ENCODE measurements at places on chromosomes 16 and 17.

DNA sequence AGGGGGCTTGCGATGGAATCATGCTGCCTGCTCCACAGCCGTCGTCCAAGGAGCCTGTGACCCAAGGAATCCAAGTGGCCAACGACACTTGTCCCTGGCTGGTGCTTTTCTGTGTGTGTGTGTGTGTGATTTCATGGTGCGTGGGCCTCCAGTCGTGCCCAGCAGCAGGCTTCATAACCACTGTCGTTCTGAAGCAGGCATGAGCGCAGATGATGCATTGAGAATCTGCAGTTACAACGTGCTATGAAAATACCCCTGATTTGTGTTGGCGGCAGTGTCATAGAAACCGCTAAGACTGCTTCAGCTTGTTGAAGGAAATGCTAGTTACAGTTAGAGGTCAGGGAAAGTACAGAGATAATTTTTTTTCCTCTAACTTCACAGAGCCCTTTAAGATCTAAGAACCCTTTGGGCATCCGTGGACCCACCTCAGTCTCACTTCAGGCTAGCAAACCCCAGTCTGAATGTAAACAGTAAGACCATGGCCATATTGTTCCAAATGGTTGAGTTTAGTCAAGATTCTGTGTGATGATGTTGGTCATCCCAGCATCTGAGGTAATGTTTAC is 15.6 kb downstream of the C16orf90 start:
- no peak for DNase-seq

DNA sequence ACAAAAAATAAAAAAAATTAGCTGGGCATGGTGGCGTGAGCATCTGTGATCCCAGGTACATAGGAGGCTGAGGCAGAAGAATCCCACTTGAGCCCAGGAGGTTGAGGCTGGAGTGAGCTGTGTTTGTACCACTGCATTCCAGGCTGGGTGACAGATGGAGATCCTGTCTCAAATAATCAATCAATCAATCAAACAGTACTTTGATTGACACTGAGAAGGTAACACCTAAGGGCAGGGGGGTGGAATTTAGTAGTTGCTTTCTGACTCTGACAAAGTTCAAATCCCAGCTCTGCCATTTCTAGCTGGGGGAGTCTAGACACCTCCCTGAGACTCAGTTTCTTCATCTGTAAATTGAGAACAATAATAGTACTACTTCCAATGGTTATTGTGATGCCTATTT is 12.0 kb downstream of the SSH2 start:
- DNase-seq, result no peak

DNA sequence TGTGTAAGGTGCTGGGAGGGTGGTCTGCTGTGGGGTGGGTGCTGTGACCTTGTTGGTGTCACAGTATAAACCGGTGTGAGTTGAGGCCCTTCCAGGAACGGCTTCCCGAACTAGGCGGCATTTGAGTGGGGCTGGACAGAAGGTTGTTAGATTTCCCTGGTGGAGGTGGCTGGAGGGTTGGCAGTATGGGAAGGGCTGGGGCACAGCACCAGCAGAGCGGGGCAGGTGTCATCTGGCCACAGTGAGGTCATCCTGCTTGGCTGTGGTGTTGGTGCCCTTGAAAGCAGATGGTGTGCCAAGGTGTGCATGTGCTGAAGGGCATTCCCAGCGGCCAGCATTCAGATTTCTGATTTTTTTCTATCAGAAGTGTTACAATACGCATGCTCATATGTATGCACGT is 28.1 kb downstream of the BANP start:
- no peak for DNase-seq

DNA sequence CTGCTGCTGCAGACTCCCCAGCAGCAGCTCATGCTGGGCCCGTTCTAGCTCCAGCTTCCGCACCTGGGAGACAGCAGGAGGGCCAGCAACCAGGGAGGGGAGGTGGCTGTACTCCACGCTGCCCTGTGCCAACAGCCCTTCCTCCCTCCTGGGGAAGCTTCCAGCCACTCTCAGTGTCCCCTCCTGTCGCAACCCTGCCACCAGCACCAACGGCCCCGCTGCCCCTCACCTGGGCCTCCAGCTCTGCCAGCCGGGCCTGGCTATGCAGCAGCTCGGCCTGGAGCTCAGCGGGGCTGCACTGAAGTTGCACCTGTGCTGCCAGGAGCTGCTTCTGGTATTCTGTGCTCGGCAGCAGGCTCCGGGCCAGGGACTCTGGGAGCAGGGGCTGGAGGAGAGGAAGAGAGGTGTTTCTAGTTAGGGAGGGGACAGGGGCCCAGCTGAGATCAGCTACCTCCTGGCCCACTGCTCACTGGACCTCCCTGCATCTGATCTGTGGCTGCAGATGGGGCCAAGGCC is 15.4 kb upstream of the MRPL38 start:
- DNase-seq, result no peak

GRCh38 chr17:18314059-18314730 is 599 bp downstream of the TOP3A start:
- DNase-seq, result no peak

- no peak for DNase-seq
These were observed 79.7 kb downstream of the PLD6 start for GRCh38 chr17:17126131-17127110.

DNA sequence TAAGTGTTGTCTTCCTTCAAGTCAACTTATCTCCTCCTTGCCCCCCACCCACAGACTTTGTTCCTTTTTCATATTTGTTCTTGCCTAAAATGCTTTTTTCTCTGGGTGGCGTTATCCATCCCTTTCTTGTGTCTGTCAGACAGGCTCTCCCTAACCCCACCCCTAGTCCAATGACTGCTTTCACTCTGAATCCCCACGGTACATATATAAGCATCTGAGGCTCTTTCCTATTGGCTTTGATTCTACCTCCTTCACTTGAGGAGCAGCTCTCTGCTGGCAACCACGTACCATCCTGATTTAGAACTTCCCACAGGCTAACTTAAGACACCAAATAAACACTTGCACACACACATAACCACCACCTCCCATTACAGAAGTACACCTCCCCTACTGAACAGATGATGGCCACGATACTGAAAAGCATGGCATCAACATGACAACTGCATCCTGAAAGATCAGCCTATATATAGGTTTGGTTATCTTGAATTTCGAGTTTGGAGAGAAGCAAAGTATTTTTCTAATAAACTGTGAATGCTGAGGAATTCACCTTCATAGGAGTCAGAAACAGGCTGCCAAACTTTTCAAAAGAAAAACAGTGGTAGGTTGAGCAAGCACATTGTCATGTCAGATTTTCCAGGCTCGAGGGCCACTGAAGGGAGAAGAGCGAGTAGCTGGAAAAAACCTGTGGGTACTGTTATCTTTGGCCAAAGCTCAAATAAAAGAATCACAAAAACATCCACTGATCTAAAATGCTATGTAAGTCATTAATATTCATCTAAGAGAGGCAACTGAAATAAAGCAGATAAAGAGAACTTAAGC is 24.3 kb downstream of the STAT3 start:
- peak; percentile 85 for DNase-seq

- no peak for DNase-seq
These were observed 11.8 kb downstream of the STXBP4 start for GRCh38 chr17:54980375-54980774.

GRCh38 chr16:924806-925205 is 46.0 kb downstream of the LMF1 start:
- DNase-seq, result no peak

DNA sequence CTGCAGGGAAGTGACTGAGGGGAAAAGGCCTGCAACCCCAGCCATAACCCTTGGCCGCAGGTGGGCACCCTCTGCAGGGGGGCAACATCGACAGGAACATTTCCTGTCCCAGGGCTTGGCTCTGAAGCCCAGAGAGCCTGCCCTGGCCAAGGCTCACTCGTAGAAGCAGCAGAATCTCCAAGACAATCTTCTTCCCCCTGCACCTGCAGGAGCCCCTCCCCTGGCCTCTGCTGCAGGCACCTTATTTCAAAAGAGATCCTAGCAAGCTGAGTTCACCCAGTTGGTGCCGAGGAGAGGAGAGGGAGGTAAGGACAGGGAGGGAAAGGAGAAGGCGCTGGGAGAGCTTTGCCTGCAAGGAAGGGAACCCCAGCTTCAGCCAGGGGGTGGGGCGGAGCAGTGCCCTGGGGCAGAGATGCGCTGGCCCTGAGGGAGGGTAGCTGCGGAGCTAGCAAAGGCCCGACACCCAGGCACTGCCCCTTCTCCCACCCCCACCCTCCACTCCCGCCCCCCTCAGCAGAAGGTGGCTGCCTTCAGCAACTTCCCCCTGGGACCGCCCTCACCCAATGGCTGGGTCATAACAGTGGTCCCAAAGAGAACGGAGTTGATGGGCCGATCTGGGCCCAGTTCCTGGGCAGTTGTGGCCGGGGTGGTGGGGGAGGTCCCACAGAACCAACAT is 104.3 kb upstream of the TNRC6C start:
- no peak for DNase-seq

DNA sequence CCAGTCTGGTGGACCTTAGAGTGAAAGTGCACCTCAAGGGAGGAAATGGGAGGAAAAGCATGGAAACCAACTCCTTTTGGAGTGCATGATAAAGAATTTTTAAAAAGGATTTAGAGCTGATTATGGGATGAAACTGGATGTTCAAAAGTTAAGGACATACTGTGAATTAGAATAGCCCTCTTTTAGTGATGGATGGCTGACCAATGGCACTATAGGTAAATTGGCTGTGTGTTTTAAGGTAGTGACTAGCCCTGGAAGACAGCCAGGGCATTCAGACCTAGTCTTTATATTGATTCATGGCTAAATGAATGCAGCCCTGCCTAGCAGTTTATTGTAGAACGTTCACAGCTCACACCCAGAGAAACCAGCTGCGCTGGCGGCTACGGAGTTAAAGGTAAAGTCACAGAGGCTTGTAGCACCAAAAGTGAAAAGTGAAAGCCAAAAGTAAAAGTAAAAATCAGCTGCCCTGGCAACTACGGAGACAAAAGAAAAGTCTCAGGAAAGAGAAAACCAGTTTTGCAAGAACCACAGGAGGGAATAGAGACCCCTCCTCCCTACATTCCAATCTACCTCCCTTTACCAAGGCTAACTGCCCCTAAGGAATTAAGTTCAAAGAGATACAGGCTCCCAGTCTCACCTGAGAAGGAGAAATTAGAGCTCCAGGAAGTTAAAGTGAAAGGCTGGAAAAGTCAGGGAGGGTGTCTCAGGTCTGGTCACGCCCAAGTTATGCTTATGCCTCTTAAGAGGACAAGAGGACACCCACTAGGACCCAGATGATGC is 21.8 kb downstream of the ACSM1 start:
- DNase-seq, result peak; percentile 53

- no peak for DNase-seq
These were observed 6.8 kb downstream of the UBALD2 start for GRCh38 chr17:76271669-76272540.

- no peak for DNase-seq
These were observed 39.0 kb downstream of the PRKCB start for GRCh38 chr16:23874613-23875294.

GRCh38 chr16:68488554-68488953 is 40.2 kb upstream of the SMPD3 start:
- no peak for DNase-seq

GRCh38 chr17:19278729-19279128 is 41.6 kb downstream of the EPN2 start:
- DNase-seq, result no peak

GRCh38 chr17:7445619-7445968 is 733 bp downstream of the CHRNB1 start:
- DNase-seq, result no peak

DNA sequence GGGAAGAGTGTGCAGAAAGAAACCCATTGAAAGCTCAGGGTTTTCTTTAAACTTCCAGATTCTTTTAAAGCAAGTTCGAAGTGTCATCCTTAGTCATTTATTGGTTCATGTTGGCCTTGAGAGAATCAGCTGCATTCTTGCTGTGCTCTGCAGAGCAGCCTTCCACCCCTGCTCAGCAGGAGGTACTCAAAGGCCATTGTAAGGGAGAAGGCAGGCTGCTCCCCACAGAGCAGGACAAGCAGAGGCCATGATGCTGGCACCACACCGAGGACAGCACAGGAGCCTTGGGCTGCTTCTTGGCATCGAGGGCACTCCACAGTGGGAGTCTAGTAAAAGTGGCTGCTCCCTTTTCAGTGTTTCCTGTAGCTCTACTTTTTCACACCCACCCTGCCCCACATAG is 29.6 kb downstream of the NMT1 start:
- no peak for DNase-seq

DNA sequence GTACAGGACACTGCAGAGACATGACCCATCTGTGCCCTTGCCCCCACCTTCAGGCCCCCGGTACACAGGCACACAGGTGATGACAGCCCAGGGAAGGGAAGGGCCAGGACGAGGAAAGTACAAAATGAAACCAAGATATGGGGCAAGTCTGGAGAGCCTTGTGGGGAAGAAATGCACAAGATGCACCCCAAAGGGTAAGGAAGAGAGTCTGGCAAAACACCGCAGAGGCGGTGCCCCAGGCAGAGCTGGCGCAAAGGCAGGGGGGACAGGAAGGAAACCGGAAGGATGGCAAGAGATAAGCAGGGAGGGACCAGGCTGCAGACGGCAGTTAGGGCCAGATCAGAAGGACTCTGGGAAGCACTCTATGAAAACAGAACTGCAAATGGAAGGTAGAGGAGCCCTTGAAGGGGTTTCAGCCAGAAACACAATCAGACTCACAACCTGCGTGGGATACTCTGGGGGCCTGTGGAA is 81.4 kb downstream of the SLC39A11 start:
- DNase-seq, result no peak

GRCh38 chr16:78045865-78046581 is 23.7 kb downstream of the CLEC3A start:
- DNase-seq, result peak; percentile 41

- no peak for DNase-seq
These were observed 951 bp downstream of the RPL19 start for GRCh38 chr17:39200957-39201510.

- DNase-seq, result no peak
These were observed 138.4 kb downstream of the PHKB start for GRCh38 chr16:47599512-47599911.

DNA sequence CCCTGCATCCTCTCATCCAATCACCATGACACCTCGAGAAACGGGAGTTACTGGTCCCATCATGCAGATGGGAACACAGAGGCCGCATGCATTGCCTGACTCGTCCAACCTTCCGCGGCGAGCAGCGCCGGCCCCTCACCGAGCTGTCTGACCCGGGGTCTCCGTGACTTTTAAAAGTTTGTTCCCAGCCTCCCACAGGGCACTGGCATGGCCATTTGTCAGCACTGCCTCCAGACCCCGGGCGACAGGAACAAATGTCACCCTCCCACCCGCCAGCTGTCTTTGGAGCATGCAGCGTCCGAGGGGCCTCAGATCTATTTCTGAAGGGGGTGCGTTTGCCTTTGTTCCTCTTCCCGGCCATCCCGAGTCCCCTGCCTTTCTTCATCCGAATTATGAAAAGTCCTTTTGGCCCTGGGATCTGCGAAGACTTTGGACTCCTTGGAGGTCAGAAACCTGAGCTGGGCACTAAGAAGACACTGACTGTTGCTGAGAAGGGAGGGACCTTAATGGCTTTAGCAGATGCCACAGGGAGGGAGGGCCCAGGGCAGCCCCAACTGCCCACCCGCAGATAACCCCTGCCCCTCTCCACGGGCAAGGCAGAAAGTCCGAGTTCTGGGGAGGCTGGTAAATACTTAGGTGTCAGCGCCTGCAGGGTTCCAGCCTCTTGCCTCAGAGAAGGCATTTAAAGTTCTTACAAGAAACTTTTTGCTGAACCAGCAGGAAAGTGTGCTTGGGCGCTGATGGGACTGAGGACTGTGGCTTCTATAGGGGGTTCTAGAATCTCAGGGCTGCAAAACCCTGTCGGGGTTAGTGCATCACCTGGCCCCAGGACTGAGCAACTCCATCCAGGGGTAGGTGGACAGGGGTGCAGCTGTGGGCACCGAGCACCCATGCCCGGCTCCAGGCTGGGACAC is 348.1 kb downstream of the FOXL1 start:
- no peak for DNase-seq

- DNase-seq, result peak; percentile 61
These were observed 41.0 kb downstream of the STAT5A start for GRCh38 chr17:42329025-42329976.

Data from cardiac fibroblast (primary cell).